ENCODE measurements at places on chromosomes 7 and 10. TPM values are rescaled to one million over a fixed set of nuclear protein-coding genes. Genes with fewer than 3 reads are reported as not detected.

The MBL2 gene
- polyA plus RNA-seq = not detected

The PRXL2A gene
- 79.9 TPM for polyA plus RNA-seq

GRCh38 chr7:70294211-70294911 is 696.1 kb downstream of the AUTS2 start:
- DNase-seq = no peak

DNA sequence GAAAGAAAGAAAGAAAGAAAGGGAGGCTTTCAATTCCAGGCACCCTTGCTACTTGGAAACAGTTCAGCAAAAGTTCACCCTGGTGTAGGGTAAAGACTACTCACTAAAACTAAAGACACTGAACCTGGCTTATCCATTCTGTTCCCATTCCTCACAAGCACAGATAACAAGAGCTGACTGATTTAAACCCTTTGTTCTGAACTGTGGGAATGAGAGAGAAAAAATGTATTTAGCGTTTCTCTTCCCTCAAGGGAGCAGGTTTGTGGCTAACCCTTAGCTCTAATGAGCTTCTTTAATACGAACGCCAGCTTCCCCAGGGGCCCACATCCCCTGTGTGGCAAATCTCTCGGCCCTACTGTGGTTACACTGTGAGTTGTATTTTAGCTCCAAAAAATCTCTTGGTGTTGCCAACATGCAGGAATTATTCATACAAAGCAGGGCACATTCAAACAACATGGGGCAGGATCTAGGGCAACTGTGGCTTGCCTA is 23.3 kb downstream of the PRTFDC1 start:
- DNase-seq = no peak

GRCh38 chr7:142594078-142594477 is 155.2 kb upstream of the PRSS1 start:
- no peak for DNase-seq

DNA sequence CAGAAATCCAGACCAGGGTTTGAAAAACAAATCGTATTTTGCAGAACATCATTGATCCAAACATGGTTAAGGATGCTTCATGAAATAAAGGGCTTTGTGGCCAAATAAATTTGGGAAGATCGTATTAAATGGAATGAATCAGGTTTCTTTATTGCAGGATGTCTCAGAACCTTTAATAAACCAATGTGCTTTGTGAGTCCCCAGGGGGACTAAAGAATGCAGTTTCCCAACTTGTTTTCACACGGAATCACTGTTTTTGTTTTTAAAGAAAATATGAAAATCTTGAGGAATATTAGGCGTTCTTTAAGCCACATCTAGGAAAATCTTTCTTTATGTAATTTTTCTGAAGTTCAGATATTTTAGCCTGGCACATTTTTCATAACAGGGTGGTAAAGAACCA is 16.8 kb upstream of the CCDC172 start:
- DNase-seq = no peak
